Mucosa of descending colon (tissue), 3 donors: ENCODE measurements at places on chromosomes 2 and 18. TPM values are rescaled to one million over a fixed set of nuclear protein-coding genes. Genes with fewer than 3 reads are reported as not detected.

- DNase-seq, result peak; percentile 76
Observed at GRCh38 chr2:159094173-159094737, 125.8 kb downstream of the TANC1 start.

DNA sequence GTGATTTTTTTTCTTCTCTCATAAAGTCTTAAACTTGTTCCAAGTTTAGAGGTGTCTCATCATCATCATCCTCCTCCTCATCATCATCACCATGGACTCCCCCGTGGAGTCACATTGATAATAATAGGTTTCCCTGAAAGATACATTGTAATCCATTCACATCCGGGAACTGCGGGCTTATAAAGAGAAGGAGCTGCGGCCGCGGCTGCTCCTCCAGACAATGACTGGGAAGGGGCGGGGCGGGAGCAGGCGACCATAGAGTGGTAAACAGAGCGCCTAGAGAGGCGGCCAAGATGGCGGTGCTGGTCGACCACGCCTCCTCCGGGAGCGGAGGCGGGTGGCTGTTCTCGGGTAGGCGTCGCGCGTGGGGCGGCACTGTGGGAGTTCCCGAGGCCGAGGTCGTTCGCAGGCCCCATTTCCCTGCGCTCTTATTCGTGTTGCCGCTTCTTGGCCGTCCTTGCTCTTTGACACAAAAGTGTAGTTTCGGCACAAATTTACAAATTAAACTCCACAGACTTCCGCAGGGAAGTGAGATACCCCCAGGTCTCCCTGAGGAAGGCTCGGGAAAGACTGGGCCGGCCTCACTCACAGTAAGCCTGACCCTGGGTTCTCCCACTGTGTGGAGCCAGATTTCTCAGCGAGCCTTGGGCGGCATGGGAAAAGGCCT is 1.8 kb upstream of the TCF4 start:
- peak; percentile 95 for DNase-seq

DNA sequence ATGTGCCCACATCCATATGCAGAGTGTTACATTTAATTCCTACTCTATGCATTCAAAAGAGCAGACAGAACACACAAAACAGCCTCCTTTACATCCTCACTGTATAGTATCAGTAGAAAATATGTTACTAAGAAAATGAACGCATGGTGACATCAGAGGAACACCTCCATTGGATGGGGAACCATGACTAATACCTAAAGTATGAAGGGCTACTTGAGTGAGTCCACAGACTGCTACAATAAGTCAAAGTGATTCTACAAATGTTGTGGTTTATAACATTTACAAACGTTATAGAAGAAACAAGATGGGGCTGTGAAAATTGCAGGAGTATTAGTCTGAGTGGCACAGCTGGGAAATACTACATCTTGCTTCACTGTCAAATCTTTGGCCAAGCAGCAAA is 1830.9 kb upstream of the PIK3C3 start:
- DNase-seq, result no peak

DNA sequence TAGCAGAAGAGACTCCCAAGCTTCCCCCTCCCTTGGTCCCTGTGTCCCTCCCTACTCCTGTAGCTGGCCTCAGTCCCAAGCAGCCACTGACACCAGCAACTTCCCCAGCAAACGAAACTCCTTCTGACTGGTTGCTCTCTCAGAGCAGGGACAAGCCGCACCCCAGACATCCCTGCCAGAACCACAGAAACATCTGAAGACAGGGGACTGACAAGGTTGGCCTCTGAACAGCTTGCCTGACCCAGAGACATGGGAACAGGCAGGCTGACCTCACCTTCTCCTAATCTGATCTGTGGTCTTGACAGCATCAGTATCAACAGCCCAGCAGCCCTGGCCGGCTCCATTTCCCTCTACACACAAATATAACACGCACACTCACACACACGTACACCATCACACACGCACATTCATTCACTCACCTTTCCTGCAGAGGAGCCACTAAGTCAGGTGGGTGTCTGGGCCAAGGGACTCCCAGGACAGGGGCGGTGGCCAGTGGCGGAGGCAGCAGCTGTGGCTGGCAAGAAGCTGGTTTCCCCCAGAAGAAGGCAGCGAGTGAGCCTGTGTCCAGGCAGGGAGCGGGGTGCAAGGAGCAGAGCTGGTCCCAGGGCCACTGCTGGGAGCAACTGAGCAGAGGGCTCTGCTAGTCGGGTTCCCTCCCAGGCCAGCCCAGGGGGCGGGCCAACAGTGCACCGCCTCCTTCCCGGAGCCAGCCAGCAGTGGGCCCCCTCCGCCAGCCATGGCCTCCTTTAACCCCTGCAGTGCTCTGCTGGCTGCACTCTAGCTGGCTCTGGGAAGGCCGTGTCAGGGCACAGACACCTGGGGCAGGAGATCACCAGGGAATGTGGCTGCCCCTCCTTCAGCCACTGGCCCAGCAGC is 59.1 kb downstream of the TNS1 start:
- peak; percentile 79 for DNase-seq

The GCG gene
- 4.1 TPM for total RNA-seq
